Esophagus squamous epithelium (tissue), 5 donors: ENCODE measurements at places on chromosomes 4 and X.

DNA sequence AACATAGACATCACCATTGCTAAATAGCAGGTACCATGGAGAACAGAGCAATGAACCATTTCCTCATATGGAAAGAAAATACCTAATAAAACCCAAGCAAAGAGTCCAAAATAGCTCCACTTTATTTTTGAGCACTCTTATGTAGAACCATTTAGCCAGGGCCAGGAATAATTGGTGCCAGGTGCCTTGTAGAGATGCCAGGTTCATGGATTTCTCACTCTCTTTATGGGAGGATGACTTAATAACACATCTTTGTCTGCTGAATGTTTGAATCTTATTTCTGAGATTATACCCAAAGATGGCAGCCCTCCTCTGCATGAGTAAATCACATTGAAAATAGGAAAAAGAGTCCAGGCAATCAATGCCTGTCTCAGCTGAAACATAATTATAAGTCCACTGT is 212.3 kb upstream of the SFRP2 start:
- no peak for DNase-seq

DNA sequence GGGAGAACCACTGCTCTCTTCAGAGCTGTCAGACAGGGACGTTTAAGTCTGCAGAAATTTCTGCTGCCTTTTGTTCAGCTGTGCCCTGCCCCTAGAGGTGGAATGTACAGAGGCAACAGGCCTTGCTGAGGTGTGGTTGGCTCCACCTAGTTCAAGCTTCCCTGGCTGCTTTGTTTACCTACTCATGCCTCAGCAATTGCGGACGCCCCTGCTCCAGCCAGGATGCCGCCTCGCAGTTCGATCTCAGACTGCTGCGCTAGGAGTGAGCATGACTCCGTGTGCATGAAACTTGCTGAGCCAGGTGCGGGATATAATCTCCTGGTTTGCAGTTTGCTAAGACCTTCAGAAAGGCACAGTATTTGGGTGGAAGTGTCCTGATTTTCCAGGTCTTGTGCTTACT is 70.9 kb downstream of the MAGEB5 start:
- DNase-seq = no peak

DNA sequence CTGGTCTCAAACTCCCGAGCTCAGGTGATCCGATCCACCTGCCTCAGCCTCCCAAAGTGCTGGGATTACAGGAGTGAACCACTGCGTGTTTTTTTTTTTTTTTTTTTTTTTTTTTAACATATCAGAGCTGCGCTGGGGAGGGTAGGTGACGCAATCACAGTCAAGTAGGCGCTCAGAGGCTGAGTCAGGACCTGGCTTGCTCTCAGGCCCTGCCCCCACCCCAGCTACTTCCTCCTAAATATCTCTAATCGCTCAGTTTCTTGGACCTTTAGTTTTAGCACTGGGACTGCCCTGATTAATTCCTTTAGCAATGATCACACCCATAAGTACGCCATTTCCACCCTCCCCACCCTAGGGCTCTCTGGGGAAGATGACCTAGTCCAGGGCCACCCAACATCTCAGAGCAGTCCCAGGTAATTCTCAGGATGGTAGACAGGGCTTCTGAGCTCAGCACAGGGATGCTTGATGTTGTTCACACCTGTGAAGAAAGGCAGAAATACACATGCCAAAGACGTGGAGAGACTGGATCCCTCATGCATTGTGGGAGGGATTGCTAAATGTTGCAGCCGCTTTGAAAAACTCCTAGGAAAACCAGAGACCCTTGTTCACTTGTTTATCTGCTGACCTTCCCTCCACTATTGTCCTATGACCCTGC is 50.2 kb downstream of the DDX3X start:
- no peak for DNase-seq

GRCh38 chr4:149120331-149121022 is 678.3 kb upstream of the NR3C2 start:
- no peak for DNase-seq

- no peak for DNase-seq
Measured at GRCh38 chrX:39811376-39811775, 286.4 kb downstream of the BCOR start.

GRCh38 chr4:17174751-17175150 is 276.3 kb upstream of the LDB2 start:
- no peak for DNase-seq

DNA sequence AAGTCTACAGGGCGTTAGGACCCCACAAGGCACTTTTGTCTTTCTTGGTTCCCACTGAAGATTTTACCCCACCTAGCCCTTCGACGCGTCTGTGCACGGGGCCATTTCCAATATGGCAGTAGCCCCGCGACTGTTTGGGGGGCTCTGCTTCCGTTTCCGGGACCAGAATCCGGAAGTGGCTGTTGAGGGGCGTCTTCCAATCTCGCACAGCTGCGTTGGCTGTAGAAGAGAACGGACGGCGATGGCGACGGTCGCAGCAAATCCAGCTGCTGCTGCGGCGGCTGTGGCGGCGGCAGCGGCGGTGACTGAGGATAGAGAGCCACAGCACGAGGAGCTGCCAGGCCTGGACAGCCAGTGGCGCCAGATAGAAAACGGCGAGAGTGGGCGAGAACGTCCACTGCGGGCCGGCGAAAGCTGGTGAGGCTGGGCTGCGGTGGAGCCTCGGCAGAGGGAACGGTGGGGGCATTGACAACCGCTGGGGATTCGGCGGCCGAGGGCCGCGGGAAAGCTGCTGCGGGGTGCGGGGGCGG is at the start of gene USP11:
Gene USP11, plus strand, starts transcription at position 207 of the 530 bp plus-strand sequence. Its CDS starts 35 bp downstream, at position 242.
- DNase-seq = no peak

DNA sequence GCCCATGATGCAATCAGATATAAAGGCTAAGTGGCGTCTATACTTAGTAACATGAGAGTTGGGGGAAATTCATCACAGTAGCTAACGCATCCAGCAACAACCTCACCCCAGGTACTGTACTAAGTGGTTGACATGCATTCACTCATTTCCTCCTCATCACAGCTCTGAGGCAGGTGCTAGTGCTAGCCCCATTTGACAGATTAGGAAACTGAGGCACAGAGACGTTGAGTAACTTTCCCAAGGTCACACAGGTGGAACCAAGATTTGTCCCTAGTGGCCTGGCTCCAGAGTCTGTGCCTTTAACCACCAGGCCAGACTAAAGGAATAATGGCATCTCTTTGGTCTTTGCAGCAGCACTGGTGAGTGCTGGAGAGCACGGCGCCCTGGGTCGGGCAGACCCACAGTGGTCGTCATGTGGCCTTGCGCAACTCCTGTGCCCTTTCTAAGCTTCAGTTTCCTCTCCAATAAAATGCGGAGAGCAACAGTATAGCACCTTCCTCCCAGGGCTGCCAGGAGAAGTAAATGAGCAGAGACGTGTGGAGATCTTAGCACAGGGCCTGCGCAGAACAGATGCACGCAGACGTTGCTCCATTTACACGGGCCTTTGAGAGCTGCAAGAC is 186.4 kb downstream of the BCOR start:
- no peak for DNase-seq

- DNase-seq = no peak
Measured at GRCh38 chrX:80266979-80267378, 153.3 kb upstream of the TENT5D start.

DNA sequence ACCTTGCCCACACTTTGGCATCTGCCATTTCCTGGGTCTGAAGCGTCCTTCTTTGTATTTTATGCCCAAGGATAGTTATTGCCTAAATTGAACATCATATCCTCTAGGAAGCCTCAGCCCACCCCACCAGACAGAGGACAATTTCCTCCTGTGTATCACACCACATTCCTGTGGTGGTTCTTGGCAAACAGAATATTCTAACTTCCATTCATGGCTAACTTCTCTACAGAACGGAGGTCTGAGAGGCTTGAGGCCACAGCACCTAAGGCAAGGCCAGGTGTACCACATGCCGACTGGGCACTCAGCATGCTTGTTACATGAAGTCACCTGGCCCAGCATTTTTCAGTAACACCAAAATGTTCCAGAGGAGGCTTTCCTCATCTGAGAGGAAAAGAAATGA is 42.4 kb downstream of the CD99L2 start:
- no peak for DNase-seq

DNA sequence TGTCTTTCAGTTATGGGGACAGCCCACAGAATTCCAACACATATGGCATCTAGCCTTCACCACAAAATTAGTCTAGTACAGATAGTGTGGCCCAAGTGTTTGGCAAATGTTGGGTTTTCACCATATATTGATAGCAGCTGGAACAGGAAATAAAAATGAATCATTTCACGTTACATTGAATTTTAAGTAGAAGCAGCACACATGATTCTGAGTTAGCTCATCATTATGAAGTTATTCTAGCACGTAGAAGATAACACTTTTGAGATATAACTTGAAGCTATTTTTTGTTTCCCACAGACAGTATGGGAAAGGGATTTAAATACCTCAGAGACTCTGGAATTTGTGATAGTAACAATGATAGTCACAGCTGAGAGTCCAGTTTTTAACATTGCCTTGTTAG is 118.7 kb downstream of the FAT4 start:
- DNase-seq = no peak

GRCh38 chr4:2731907-2732317 is 24.2 kb downstream of the TNIP2 start:
- DNase-seq = no peak

- DNase-seq = no peak
Measured at GRCh38 chr4:113564493-113564892, 197.0 kb downstream of the CAMK2D start.

DNA sequence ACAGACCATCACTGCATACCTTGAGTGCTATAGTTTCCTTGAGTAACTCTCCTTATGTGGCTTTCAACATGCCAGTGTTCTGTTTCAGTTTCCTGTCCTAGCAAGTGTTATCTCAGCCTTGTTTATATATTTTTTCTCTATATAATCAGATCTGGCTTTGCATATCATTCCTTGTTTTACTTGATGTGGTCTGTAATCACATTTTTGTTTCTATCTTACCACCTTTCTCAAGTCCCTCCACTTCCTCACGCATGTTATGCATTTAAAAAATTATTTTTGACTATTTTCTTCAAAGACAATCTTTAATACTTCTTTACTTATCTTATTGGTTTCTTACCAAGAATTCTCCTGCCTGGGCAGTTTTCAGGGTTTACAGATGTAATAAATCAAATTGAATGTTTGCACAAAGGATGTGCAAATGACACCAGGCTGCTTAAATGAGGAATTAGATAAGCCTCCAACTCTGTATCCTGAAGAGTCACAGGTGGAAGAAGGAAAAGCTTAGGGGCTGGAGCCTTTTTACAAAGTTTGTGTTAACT is 351.2 kb downstream of the BMPR1B start:
- DNase-seq = no peak
